Activated CD8-positive, alpha-beta T cell treated with anti-CD3 and anti-CD28 coated beads, Interleukin-2, amount 10 ng/mL, durations not matched to agents 7 days and 5 days (primary cell): ENCODE measurements at places on chromosomes 6 and 20. TPM values are rescaled to one million over a fixed set of nuclear protein-coding genes. Genes with fewer than 3 reads are reported as not detected.

GRCh38 chr20:63495167-63495720 is 3.6 kb downstream of the EEF1A2 start:
- no peak overlapping the region for H3K27ac ChIP-seq
- no peak overlapping the region for H3K4me3 ChIP-seq
- H3K36me3 ChIP-seq, result no peaks in the 10 kb centered on the region

DNA sequence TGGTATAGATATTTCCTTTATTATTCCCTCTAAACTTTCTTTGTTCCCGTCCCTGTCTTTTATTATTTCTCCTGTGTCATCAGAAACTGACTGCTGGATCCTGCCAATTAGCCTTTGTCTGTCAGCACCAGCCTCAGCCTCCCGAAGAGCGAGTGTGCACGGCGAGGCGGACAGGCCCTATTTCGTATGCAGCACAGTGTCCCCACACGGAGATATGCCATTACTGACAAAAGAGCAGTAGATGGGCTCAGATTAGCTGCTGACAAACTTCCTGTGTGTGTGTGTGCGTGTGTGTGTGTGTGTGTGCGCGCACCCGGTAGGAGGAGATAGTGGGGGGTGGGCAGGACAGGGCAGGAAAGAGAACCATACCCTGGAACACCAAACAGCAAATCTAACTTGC is 99.5 kb upstream of the ZFP64 start:
- DNase-seq, result no peak
- H3K4me1 ChIP-seq, result peaks cover 4% of the 10 kb centered on the region
- no peak overlapping the region for H3K27ac ChIP-seq
- peaks cover 2% of the 10 kb centered on the region for H3K27me3 ChIP-seq
- H3K4me3 ChIP-seq, result no peak overlapping the region
- no peaks in the 10 kb centered on the region for H3K36me3 ChIP-seq

- H3K27me3 ChIP-seq, result no peaks in the 10 kb centered on the region
- no peaks in the 10 kb centered on the region for H3K36me3 ChIP-seq
- no peak for DNase-seq
- no peak overlapping the region for H3K27ac ChIP-seq
- H3K4me1 ChIP-seq, result no peaks in the 10 kb centered on the region
- no peak overlapping the region for H3K4me3 ChIP-seq
Measured at GRCh38 chr6:165925474-165926156, 242.0 kb downstream of the TBXT start.

The APOM gene
- 5.1 TPM for total RNA-seq

DNA sequence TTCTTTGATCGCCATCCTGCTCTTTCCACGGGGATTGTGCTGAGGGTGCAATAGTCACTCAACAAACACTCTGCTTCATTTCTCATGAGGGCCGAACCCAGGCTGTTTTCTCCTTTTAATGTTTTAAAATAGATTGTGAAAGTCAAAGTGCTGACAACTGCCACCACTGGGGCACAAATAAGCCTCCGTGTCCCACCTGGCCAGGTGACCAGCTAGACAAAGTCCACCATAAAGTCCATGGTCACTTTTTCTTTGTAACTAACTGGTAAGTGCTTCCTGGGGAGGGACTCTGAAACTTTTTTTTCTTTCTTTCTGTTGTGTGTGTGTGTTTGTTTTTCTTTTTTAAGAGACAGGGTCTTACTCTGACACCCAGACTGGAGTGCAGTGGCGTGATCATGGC is 219.8 kb downstream of the LY86 start:
- H3K4me1 ChIP-seq, result peaks cover 34% of the 10 kb centered on the region
- no peak for DNase-seq
- H3K27me3 ChIP-seq, result peaks cover 31% of the 10 kb centered on the region

DNA sequence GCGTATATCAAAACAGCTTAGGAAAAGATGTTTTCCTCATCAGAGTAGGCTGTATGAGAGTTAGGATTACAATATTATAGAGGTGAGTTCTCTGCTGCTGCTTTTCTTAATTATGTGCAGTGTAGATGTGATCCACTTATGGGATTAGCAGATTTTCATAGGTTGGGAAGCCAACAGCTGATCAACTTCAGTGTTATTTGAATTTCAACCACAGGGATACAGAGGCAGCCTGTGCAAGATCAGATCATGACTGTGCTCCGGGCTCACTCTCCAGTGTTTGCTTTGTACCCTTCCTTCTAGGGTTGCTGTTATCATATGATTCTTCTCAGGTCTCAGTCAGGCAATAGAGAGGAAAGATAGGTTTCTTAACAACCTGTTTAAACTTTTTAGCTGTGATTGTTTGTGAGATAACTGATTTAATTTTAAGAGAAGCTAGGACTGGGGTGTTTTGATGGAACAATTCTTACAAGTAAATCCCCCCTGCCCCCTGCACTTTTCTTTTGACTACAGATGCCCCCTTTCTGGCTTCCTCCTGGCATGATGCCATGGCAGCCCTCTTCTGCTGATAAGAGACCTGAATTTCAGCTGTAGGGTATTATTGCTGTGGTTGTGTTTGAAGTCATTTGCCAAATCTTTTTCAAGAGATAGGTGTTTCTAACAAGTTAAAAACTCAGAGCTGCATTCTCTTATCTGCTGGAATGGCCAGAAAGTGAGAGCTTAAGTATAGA is 8.5 kb downstream of the RNF8 start:
- no peak for DNase-seq
- no peaks in the 10 kb centered on the region for H3K27me3 ChIP-seq
- H3K4me1 ChIP-seq, result no peaks in the 10 kb centered on the region
- H3K4me3 ChIP-seq, result no peak overlapping the region
- no peak overlapping the region for H3K27ac ChIP-seq

The HLA-DRA gene
- 30.9 TPM for total RNA-seq

- H3K27ac ChIP-seq, result no peak overlapping the region
- no peak overlapping the region for H3K4me3 ChIP-seq
- H3K4me1 ChIP-seq, result no peaks in the 10 kb centered on the region
- H3K27me3 ChIP-seq, result peaks cover 12% of the 10 kb centered on the region
- DNase-seq, result no peak
Measured at GRCh38 chr6:21423106-21423854, 170.3 kb upstream of the SOX4 start.

The DUSP15 gene
- not detected for total RNA-seq

The COL19A1 gene
- not detected for total RNA-seq
